Stimulated activated CD4-positive, alpha-beta T cell treated with anti-CD3 and anti-CD28 coated beads, Interleukin-15, amount 100 ng/mL, for 1 hour (primary cell): ENCODE measurements at places on chromosomes 7 and 10.

GRCh38 chr10:35388682-35389081 lies 52.4 kb downstream of the CCNY start:
- DNase-seq: no peak

- no peak for DNase-seq
Measured at GRCh38 chr7:157266272-157266671, 70.5 kb upstream of the DNAJB6 start.

DNA sequence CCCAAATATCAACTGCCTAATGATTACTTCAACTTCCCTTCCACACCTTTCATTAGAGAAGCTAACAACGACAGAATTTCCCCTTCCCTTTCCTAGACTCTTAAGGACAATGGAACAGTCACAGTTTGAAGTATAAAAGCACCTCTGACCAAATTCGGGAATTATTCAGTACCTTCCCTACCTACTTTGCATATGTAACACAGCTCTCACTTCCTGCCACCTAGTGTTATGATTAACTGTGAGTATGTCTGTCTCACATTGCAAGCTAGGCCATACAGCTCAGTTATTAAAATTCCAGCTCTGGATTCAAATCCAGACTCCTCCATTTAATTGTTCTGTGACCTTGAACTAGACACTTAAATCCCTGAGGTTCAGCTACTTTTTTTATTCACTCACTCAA lies 44.8 kb upstream of the HPSE2 start:
- no peak for DNase-seq

DNA sequence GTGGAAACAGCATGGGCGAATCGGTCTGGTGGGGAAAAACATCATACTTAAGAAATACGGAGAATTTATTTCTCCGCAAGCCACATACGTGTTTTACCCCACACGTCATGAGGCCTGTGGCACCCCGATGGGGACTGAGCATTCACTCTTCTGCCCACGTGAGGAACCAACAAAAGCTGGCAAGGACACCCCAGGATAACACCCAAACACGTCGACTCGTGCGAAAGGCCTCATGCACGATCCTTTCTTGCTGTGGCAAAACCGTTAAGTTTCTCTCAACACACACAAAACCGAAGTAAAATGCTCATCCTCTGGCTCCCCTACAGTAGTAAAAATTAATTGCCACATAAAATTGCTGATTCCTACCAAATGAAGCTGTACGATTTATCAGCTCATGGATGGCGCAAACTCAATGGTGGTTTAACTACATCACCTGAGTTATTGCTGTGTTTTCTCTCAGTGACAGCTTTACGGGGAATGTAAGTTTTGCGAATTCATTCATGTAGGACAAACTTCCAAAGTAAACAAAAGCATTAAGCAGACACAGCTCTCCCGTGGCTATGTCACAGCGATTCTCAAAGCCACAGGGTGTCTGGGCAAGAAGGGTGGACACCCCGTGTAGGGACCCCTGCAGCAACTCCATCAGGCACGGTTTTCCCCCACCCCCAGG lies 97.0 kb downstream of the CTBP2 start:
- no peak for DNase-seq

GRCh38 chr10:56135828-56136227 lies 225.2 kb downstream of the ZWINT start:
- DNase-seq: no peak

DNA sequence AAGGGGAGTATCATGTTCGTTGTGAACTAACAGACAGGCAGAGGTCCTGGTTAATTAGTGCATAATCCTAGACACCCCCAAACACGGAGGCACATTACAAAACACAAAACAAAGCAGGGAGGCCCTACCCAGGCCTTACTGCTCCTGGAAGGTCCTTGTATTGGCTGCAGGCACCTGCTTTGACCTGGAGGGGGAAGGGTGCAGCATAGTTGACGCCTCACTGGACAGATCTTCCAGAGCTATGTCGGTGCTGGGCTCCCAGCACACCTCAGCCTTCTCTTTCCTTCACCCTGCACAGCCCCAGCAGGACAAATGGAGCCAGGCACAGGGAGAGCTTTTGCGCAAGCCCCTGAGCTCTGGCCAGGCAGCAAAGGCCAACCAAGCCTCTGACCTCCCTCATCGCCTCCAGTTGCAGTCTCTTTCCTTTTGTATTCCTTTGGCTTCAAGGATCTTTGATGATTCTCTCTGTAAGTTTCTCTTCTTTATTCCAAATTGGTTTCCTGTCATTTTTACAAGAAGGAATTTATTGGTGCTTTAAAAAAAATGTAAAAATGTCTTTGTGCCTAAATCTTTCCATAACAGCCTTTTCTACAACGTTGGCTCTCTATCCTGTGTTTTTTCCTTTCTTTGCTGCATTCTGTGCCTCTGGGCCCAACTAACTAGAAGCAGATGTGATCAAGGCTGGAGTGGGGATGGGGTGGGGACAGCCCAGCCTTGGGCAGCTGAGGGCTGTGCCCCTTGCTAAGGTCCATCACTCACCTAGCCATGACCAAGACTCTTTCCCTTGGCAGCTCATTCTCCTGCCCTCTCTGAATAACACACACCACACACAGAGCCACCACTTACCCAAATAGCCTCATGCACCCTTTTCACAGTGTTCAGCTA lies 317.1 kb upstream of the NPVF start:
- no peak for DNase-seq

DNA sequence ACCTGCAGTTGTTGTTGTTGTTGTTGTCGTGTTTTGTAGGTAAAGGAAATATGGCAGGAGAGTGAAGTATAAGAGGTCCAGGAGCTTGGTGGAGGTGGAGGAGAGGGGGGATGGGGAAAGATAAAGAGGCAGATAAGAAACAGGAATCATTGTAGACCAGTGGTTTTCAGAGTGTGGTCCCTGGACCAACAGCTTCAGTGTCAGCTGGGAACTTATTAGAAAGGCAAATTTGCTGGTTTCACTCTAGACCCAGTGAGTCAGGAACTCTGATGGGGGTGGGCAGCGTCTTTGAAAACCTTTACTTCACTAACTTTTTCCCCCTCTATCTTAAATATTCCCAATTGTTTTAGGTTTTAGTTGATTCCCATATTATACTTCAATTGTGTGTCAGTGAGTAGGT lies 241.5 kb downstream of the AUTS2 start:
- DNase-seq: no peak
